A549 treated with AZD2906 at 1 μM for 4 hours (cell line): ENCODE measurements at places on chromosomes 3 and 15. TPM values are rescaled to one million over a fixed set of nuclear protein-coding genes. Genes with fewer than 3 reads are reported as not detected.

RBPMS2 gene
- total RNA-seq, result 5.9 to 8.8 TPM (median 8.3 TPM) in 5 replicates

CYB561D2 gene
- 13.6 to 21.4 TPM (median 18.1 TPM) in 5 replicates for total RNA-seq

LYZL4 gene
- total RNA-seq, result not detected in 5 replicates

NKIRAS1 gene
- 10.9 to 13.3 TPM (median 11.9 TPM) in 5 replicates for total RNA-seq

ADAMTS17 gene
- 0.13 to 0.42 TPM (median 0.16 TPM) in 5 replicates for total RNA-seq

INSYN1 gene
- total RNA-seq, result 1.9 to 3.2 TPM (median 2.4 TPM) in 5 replicates

SENP8 gene
- total RNA-seq, result 1.3 to 2.3 TPM (median 2.3 TPM) in 5 replicates

ARPC4 gene
- total RNA-seq, result 149 to 257 TPM (median 152 TPM) in 5 replicates

GPR15 gene
- not detected in 5 replicates for total RNA-seq

IRAK2 gene
- 10.5 to 14.4 TPM (median 12.8 TPM) in 5 replicates for total RNA-seq

METTL6 gene
- 23.3 to 32.9 TPM (median 24.5 TPM) in 5 replicates for total RNA-seq

ESYT3 gene
- 0.37 to 0.85 TPM (median 0.57 TPM) in 5 replicates for total RNA-seq

LRRC3B gene
- total RNA-seq, result not detected in 5 replicates

PLA1A gene
- total RNA-seq, result 0.17 to 0.53 TPM (median 0.30 TPM) in 5 replicates

SERPINI1 gene
- 2.8 to 3.2 TPM (median 3.0 TPM) in 5 replicates for total RNA-seq

STAB1 gene
- 0.07 to 0.18 TPM (median 0.16 TPM) in 5 replicates for total RNA-seq

STRC gene
- total RNA-seq, result 0.02 to 0.13 TPM (median 0.07 TPM) in 5 replicates

TFDP2 gene
- total RNA-seq, result 14.9 to 21.4 TPM (median 18.7 TPM) in 5 replicates

KCNMB3 gene
- total RNA-seq, result 0.97 to 1.6 TPM (median 1.1 TPM) in 5 replicates

HESX1 gene
- total RNA-seq, result 0.24 to 0.48 TPM (median 0.40 TPM) in 4 of 5 replicates, not detected in the other

SOX2 gene
- total RNA-seq, result 0.38 to 0.58 TPM (median 0.44 TPM) in 5 replicates

MESP1 gene
- total RNA-seq, result 1.1 to 7.5 TPM (median 5.5 TPM) in 5 replicates

PLA2G4E gene
- 0.06 TPM in 1 of 5 replicates, not detected in the others for total RNA-seq
